ENCODE measurements at places on chromosomes 7 and 10.

DNA sequence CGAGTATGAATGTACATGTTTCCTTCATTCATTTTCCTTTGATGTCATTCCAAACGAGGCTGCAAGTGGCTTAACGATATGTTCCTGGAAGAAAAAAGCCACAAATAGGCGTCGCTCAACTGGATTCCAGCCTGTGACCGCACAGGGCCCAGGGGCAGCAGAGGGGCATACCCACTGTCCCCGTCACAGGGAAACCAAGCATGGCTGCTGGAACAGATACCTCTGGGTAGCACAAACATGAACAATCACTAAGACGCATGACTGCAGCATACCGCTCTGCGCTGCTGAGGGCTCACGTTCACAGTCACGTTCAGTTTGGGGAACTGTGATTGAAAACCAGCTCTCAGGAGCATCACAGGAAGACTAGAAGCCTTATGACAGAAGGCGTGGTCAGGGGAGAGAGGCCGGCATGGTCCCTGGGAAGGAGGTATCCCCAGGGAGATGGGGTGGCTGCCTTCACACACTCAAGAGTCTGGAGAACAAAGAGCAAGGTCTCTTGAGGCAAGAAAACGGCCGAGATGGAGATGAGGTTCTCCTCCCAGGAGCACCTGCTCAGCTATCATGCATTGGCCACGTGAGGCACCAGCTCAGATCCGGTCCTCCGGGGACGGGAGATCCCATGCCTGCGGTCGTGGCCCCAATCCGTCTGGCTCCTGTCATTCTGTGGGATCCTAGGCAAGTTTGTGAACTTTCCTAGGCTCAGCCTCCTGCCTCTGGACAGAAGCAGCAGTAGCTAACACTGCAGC lies 213.6 kb downstream of the DIP2C start:
- DNase-seq = no peak

GRCh38 chr7:39633563-39634477 lies 10.4 kb downstream of the RALA start:
- no peak for DNase-seq

DNA sequence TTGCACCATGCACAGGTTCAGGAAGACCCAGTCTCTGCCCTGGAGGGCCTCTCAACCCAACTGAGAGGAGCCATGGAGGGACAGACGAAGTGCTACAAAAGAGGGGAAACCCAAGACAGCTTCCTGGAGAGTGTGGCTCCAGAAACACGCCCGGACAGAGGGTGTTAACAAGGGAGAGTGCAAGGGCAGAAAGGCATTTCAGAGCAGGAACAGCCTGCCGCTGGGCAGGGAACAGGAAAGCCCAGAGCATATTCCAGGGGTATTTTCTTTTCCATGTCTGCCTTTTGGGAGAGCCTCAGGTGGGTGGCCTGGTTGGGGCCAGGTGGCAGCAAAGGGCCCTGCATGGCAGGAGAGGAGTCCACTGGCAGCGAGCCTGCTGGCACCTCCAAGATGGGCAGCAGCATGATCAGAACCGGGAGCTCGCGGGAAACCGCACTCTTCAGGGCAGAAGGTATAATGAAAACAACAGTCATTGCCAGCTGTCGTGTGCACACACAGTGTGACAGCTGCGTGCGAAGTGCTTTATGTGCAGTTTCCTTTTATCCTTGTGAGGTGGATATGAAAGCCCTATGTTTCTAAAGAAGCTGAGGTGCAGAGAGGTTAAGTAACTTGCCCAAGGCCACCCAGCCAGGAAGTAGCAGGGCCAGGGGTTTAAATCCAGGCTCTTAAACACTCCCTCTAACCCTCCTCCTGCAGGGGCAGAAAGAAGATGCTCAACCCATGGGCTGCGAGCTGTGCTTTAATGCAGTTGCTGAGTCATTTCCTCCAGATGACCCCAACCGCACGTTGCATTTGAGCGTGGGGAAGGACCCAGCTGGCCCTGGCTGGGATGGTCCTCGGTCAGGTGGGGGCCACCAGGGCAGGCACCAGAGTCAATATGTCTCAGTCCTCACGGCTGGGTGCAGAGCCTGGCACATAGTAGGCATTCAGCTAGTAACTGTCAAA lies 128.6 kb downstream of the OAT start:
- no peak for DNase-seq

GRCh38 chr7:5218564-5219360 lies 28.7 kb downstream of the WIPI2 start:
- DNase-seq = no peak

DNA sequence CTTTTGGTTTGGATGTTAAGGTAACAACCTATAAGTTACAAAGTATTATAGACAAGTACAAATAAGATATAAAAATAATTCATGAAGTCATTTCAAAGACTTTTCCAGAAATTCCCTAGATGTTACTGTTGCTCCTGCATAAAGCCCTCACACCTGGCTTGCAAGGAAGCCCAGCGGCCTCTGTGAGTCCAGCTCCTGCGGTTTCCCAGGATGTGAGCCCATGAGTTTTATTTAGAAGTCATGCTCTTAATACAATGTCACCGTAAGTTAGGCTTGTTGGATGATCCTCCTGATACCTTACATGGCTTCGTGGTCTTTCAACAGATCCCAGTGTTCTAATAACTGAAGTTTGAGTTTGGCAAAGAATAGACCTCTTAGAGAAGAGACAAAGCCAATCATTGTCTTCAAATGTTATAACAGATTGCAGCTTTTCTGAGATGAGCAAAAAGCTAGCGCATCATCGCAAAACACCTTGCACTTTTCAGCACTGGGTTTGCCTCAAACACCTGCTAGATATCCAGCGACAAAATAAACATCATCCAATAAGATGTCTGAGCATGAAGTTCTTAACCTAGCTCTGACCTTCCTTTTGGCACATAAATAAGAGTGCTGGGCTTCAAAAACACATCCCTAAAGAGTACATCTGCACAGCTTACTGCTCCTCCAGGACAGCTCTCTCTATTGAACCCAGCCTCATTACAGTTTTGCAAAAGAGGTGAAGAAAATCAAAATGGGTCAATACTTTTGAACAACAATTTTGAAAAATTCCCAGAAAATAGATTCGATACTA lies 3.6 kb downstream of the FAM171A1 start:
- no peak for DNase-seq

DNA sequence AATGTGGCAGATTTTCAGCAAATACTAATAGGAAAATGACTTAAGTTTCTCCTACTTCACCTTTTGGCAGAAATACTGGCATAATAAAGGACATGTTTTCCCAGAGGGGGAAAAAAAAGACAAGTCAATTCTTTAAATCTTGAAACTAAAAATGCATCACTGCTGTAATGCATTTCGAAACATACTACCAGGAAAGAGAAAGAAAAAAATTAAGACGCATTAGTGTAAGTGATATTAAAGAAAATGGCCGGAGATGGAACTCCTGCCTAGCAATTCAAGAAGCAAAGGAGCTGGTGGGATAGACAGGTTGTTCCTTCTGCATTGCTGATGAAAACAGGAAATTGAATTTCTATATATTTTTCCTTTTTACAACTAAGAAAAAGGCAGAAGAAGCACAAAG lies 3.2 kb downstream of the ACTR1A start:
- no peak for DNase-seq

DNA sequence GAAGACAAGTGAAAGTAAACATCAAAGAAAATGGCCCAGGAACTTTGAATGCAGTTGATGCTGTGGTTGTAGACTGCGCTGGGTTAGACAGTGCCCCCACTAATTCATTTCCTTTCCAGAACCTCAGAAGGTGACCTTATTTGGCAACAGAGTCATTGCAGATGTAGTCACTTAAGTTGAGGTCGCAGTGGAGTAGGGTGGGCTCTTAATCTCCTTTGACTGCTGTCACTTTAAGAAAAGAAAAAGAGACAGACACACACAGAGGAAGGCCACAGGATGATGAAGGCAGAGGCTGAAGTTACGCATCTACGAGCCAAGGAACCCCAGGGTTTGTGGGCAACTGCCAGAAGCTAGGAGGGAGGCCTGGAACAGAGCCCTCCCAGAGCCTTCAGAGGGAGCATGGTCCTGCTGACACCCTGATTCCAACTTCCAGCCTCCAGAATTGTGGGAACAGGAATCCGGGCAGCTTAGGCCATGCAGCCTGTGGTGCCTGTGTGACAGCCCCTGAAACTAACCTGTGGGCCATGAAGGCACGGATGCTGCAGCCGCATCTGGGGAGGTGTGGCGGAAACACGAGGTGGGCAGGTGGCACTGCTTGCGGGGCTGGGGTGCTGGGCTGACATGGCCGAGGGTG lies 107.6 kb downstream of the PRKAG2 start:
- DNase-seq = no peak

GRCh38 chr7:37524797-37525196 lies 76.1 kb upstream of the ELMO1 start:
- DNase-seq = no peak

DNA sequence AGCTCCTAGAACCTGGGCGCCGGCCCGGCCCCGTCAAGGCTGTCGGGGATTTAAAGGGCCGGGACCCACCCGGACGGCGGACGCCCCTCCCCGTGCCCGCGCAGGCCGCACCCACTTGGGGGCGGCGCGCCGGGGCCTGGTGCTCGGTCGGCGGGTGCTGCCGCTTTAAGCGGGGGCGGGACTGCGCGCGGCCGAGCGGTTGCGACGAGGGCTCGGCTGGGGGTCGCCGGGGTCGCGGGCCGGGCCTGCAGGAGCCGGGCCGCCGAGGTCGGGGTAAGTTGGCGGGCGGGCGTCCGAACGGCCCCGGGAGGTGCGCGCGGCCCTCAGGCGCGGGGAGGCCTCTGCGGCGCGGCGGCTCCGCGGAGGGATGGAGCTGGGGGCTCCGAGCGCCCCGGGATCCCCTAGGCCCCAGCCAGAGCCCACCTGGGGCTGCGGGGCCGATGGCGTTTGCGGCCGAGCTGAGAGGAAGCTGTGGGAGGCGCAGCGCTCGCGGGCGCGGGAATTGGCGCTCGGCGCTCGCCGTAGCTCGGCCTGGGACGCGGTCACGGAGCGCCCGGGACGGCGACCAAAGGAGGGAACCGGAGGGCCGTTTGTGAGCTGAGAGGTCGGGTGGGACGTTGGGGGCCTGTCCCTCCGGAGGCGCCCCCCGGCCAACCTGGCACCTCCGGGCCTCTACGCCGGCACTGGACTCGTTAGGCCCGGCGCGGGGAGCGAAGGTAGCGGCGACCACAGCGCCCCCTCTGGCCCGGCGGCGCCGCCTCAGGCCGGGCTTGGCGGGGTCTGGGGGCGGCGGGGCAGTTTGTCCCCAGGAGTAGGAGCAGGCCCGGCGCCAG lies at the start of gene TRRAP:
Gene TRRAP (plus strand): TSS at position 168 of the 833 bp plus-strand sequence. CDS start 2,619 bp downstream, outside the sequence.
- DNase-seq = no peak

DNA sequence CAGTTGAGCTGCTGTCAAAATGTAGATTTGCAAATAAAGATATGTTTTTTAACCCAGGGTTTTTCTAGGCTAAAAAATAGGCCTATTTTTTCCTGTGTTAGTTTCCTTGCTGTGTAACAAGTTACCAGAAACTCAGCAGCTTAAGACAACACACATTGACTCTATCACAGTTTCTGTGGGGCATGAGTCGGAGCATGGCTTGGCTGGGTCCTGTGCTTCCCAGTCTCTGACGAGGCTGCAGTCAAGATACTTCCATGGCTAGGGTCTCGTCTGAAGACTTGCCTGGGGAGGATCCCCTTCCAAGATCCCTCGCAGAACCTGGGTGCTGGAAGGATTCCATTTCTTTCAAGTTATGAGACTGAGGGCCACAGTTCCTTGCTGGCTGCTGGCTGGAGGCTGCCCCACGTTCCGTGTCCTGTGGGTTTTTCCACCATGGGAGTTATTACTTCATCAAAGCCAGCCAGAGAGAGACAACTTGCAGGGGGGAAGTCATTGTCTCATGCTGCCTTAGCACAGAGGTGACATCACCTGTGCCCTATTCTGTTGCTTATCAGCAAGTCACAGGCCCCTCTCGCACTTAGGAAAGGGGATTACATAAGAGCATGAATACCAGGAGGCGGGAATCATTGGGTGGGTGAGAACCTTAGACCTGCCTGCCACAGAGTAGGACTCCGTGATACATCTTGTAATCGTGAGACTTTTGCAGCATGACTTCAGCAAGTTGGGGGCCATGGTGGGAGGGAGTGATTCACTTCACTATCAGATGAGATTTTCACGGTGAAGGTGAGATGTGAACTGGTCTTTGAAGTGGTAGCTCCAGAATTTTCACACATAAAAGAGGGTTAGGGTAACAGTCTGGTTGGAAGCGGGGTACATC lies 77.9 kb downstream of the CCNY start:
- DNase-seq = no peak
